ENCODE measurements at places on chromosomes 4 and X.

DNA sequence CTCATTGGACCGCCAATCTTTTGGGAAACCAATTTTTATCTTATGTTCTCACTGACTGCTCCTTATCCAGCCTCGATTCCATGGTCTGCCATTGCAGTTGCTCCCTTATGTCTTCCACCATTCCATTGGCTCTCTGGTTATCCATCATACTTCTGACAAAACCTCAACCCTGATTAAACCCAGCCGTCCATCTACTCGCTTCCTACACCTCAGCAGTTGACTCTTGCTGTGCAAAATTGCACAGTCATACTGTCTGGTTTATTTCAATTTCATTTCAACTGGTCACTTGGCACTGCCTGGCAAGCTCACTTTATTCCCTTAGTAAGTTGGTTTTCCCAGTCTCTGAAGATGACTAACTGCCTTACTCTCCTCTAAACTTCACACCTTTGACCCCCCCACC is 26.2 kb downstream of the ARL9 start:
- no peak for DNase-seq

DNA sequence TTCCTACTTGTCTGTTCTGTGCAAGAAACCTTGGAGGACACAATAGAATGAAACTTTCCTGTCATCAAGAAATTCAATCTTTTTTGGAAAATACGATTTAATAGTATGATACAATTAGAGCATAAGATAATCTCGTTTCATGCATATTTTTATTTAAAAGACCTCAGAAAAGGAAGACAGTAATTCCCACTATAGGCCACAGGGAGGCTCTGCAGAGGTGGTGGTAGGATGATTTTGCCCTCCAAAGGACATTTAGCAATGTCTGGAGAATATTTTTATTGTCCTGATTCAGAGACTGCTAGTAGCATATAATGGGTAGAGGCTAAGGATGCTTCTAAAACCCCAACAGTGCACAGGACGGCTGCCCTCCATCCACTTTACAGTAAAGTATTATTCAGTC is 68.7 kb downstream of the PAK3 start:
- no peak for DNase-seq

GRCh38 chr4:8655411-8656184 is 63.0 kb downstream of the CPZ start:
- no peak for DNase-seq

DNA sequence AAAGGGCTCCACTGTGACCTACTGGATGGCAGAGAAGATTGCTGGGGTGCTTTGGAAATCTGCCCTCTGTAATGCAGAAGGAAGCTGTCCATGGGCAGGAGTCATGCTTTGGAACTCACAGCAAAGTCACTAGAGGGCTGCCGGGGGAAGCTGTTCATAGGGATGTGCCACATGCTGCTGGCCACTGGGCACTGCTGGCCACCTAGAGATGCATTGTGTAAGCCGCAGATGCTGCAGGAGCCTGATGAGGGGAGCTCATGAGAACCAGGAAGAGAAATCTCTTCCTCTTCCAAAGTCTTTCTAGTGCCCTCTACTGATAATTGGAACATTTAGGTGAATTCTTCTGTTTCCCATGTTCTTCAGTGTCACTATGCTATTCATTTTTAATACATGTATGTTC is 31.2 kb upstream of the UXT start:
- no peak for DNase-seq

- no peak for DNase-seq
Observed at GRCh38 chr4:93182722-93183121, 645.8 kb upstream of the ATOH1 start.

DNA sequence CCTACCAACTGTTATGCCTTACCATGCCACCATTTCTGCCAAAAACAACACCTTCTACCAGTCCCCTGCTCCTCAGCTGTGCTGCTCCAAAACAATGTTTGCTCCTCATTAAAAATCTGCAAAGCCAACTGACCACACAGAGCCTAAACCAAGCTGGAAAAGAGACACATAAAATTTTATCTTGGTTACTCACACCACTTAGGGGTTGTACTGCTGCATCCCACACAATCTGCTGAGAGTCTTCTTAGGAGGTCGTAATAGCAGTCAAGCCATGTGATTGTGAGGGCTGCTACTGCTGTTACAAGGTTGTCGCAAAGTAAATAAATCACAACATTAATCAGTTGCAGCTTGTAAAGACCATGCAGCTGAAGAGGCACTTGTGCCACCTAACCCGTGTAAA is 607.4 kb upstream of the FAM241A start:
- DNase-seq = no peak

DNA sequence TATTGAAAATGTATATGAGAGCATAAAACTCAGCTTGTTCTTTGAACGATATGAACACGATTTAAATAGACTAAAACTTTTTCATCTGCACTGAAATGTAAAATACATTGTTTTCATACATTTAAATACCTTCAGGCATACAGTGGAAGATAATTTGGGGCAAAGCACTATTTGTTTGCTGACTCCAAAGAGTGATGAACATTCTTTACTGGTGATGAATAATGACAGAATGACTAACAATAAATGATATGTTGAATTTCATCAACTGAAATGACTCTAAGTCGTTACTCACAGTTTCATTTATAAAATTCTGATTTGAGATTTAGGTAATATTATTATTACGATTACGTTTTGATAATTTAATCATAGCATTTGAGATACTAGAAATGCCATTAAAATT is 1160.1 kb downstream of the NLGN4X start:
- DNase-seq = no peak

GRCh38 chr4:53963336-53963735 is 101.1 kb downstream of the CHIC2 start:
- no peak for DNase-seq

GRCh38 chrX:136221851-136222513 is 29.2 kb downstream of the MAP7D3 start:
- DNase-seq = no peak

DNA sequence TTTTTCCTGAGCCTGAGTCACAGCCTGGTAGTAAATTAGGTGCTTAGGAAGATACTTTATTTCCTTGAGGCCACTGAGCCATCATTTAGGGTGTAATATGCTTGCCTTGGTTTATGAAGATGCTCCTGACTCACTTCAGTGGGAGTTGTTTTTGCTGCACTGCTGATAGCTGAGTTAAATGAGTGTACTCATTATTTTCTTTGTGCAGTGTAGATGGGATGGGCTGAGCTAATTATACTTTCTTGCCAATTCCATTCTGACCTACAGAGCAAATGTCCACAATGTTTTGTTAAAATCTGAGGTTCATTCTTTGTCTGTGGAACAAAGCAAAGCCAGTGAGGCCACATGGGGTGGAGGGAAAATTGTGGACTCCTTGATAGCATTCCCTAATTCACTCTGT is 60.0 kb downstream of the FGF13 start:
- DNase-seq = no peak

- DNase-seq = peak; percentile 39
Observed at GRCh38 chrX:33434256-33435092, 223.1 kb upstream of the DMD start.

- no peak for DNase-seq
Observed at GRCh38 chr4:113682730-113683537, 78.6 kb downstream of the CAMK2D start.

DNA sequence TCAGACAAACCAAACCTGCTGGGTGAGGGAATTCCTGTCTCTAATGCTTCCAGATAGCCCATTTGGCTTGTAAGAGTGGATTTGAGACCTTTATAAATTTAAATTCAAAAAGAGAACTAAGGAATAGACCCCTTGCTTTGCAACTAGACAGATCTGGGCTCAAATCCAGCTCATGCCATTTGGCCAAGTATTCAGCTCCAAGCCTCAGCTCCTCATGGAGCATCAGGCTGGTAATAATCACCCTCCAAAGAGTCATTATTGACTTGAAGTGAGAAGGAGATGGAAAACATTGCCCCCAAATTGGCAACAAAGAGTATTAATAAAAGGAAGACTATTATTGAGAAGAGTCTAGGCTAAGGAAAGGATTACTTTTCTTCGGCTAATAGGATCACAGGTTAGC is 134.7 kb downstream of the PDE5A start:
- DNase-seq = no peak

DNA sequence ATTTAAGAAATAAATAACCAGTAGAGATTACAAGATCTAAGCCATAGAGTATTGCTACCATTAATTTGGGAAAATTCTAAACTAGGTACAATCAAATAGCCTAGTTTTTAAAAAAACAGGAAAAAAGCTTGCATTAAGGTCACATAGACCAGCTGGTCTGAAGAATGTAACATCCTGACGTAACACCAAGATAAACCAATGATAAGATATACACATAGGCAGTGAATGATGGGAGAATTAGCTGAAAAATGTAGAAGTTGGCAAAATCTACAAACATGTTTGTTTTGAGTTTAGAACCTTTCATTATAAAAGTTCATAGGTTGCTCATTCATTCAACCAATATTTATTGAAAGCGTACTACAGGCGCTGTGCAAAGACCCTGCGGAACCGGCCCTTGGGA is 120.0 kb downstream of the SH3RF1 start:
- no peak for DNase-seq

All from iPS-NIHi11 (cell line).